ENCODE measurements at places on chromosomes 16 and 17. TPM values are rescaled to one million over a fixed set of nuclear protein-coding genes. Genes with fewer than 3 reads are reported as not detected.

FAM20A gene
- total RNA-seq, result 3.7 TPM

AMZ2 gene
- 64.5 TPM for total RNA-seq

LPO gene
- total RNA-seq, result 0.09 TPM

CES5A gene
- 0.09 TPM for total RNA-seq

CES1 gene
- 2.1 TPM for total RNA-seq

PYCARD gene
- 55.3 TPM for total RNA-seq

GCGR gene
- total RNA-seq, result 0.05 TPM

TEKT1 gene
- total RNA-seq, result 0.05 TPM

PKMYT1 gene
- total RNA-seq, result 16.5 TPM

TNFRSF17 gene
- 3.3 TPM for total RNA-seq

CNGB1 gene
- 0.19 TPM for total RNA-seq
